B cell (primary cell): ENCODE measurements at places on chromosomes 12 and 14. TPM values are rescaled to one million over a fixed set of nuclear protein-coding genes. Genes with fewer than 3 reads are reported as not detected.

GRCh38 chr12:6747216-6747615, 5.7 kb downstream of the MLF2 start:
- DNase-seq, result no peak

DNA sequence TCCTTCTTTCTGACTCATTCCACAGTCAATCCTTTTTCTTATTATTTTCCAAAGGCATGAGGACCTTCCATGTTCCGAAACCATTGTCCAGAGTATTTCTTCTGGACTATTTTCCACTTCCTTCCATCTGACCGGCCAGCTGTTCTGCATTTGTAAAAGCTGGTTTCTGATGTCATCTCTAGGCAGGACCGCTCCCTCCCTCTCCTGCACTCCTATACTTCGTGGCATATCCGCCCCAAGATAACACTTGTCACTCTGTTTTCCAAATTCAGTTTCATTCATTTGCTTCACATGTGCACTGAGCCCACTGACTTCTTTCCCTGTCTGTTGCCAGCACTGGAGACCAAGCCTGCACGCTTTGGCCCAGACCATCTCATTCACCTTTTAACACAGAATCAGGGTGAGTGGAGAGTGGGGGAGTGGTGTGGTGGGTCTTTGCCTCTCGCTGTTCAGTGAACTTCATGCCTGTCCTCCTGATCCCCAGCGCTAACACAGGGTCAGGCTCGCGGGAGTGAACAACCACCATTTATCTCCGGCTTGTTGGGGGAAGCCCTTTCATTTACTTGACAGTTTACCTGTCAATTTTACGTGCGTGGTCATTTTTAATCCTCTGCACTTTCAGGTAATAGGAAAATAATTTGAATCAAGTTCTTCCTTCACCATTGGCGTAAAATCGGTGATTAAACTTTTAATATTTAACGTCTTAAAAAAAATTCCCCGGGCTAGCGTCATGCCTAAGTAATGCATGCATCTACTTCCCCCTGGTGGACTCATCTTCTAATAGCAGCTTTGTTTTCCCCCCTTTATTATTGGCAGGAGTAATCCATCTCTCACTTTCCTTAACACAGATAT, 52.5 kb downstream of the C12orf75 start:
- peak; percentile 71 for DNase-seq

DNA sequence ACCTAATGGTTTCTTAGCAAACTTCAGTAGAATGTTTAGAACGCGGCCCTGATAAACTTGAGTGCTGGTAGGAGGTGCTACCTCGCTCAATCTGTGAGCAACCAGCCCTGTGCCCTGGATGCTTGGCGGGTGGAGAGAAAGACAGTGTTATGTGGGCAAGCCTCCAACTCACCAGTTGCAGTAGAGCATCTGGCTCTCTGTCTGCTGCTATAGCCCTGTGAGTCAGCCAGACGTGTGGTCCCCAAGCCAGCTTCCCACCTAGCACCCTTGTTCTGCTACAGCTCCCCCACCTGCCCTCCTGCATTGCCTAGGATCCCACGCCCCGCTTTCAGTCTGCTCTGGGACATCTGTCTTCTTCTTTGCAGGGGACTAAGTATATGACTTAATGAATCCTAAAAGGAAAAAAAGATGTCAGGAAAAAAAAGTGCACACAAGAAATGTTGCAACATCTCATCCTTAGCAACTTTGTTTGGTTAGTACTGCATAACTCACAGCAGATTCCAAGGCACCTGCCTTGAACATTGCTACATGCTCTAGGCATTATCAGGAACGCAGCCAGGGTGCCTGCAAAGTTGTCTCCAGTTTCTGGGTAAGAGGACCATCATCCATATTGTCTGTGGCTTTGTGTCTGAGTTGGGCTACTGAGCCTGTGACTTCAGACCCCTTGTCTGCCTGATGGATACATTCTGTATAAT, 13.6 kb downstream of the SNRNP35 start:
- DNase-seq, result no peak

- no peak for DNase-seq
These were observed 57.4 kb upstream of the LRFN5 start for GRCh38 chr14:41549282-41549681.

JPH4 gene
- not detected in 2 replicates for polyA plus RNA-seq
